ENCODE measurements at places on chromosomes 7 and 10.

GRCh38 chr7:25083201-25083600 lies 41.9 kb downstream of the CYCS start:
- DNase-seq, result no peak

DNA sequence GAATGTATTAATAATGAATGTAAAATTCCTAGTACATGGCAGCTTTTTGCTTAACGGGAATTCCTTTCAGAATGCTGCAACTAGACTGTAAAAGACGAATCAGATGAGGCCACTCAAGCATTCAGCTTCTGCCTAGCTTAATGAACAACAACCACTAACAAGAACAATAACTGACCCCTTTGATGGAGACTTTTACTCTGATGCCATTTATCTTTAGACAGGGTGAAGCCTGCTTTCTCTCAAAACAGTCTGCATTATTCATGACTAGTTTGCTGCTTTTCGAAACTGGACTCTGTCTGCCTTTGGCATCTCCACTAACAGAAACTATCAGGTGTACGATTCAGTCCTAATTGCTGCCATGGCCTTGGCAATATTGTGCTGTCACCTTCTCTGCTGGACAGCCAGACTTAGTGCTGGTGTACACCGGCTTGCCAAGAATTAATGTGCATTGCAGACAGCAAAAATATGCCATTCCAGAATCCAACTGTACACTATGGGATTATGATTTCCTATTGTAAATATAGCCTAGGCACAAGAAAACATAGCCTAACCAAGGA lies 295.5 kb upstream of the CDC14C start:
- DNase-seq, result no peak

DNA sequence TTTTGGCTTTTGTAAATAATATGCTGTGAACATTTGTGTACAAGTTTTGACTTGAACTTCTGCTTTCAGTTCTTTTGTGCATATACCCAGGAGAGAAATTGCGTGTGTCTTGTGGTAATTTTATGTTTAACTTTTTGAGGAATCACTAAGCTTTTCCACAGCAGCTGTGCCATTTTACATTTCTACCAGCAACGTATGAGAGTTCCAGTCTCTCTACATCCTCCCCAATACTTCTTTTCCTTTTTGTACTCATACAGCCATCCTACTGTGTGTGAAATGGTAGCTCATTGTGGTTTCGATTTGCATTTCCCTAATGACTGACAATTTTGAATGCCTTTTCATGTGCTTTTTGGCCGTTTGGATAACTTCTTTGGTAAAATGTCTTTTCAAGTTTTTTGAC lies 66.3 kb upstream of the INHBA start:
- DNase-seq, result no peak

GRCh38 chr7:130135208-130136205 lies 65.2 kb downstream of the KLHDC10 start:
- DNase-seq, result no peak

GRCh38 chr10:115093286-115093775 lies at the start of gene ATRNL1:
Gene ATRNL1, plus strand, starts transcription at chr10:115093365. Its CDS starts 386 bp downstream, at chr10:115093751.
- DNase-seq, result no peak

- no peak for DNase-seq
Measured at GRCh38 chr10:71971769-71972555, 7.8 kb downstream of the CHST3 start.

DNA sequence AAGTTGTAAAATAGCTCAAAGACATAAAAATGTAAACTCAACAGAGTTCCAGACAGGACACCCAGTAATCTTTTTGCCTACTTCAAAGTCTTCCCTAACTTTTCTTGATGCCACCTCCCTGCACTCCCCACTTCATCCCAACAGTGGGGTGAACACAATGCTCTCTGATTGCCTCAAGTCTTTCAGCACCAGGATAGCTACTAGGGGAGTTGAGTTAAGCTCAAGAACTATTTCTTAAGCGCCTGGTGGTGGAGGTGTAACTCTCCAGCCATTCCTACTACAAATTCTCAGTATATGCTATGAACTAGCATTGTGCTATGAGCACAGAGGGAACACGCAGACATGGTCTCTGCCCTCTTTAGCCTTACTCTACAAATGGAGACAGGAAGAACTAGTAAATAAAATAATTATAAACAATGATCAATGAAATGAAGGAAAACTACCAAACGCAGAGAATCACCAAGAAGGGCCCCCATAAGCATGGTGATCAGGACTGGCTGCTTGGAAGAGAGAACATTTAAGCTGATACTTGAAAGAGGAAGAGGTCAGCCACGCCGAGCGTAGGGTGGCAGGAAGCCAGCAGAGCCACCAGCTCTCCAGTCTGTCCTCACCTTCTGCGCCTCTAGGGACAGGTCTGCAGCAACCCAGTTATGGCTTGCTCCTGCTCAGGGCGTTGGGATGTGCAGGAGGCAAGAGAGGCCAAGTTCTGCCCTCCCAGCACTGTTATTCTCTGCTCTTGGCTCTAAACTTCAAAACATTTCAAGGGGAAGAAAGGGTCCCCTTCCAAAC lies 16.7 kb upstream of the FRA10AC1 start:
- DNase-seq, result no peak

- no peak for DNase-seq
Measured at GRCh38 chr7:107254398-107254985, 85.7 kb downstream of the HBP1 start.

DNA sequence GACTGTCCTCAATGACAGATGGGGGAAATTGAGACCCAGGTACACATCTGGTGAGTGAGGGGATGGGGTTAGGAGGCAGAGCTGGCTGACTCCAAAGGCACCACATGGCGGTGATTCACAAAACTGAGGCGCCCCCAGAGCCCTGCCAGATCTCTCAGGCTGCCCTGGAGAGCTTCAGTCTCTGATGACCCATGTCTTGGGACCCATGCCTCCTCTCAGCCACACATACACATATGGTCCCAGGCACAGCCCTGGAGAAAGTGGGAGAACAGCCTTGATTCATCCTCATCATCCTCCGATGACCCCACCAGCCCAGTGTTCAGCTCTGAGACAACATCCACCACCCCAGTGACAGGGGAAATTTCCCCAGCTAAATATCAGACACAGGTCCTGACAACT lies 426.0 kb downstream of the RPS24 start:
- no peak for DNase-seq

GRCh38 chr10:17418249-17418648 lies 36.1 kb downstream of the ST8SIA6 start:
- DNase-seq, result no peak

DNA sequence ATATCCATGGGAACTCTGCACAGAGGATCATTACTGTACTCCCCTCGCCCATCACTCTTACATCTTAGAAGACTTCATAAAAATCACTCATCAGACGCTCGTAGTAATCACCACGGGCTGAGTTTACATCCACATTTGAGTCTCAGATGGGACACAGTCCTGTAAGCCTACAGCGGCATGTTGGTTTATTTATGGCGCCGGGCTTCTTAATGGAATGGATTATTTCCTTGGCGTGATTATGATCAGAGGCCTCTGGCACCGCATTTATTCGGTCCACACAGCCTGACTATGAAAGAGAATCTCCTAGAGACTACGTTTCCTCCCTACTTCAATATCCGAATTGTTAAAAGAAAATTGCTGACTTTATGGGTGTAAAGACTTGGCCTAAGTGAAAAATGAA lies 123.5 kb upstream of the FRMD4A start:
- DNase-seq, result no peak

DNA sequence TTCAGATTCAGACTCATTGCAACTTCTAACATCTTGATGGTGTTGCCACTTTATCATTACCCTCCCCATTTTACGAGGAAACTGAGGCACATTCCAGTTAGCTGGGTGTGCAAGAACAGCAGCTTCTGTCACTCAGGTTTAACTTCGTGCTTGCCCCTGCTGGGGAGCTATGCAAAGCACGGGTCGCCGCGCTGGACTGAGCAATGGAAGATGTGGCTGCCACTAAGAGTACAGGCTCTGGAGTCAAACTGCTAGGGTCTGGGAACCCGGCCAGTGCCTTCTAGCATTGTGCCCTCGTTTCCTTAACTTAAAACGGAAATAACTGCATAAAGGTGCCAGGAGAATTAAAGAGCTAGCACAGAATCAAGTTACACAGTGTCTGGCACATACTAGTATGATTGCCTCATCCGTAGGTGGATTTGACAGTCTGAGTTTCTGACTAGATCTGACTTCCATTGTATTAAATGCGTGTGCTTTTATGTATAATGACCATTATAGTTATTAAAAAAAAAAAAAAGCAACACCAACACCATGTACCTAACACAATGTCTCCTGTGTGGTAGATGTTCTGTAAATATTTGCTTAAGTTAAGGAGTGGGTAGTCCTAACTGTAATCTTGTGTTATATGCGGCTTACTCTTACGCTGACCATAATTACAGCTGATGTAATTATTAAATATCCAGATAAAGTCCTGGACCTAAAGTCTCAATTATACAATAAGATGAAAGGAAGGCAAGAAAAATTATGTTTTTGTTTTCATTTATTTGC lies 842 bp downstream of the ZNF22 start:
- DNase-seq, result peak; percentile 18

DNA sequence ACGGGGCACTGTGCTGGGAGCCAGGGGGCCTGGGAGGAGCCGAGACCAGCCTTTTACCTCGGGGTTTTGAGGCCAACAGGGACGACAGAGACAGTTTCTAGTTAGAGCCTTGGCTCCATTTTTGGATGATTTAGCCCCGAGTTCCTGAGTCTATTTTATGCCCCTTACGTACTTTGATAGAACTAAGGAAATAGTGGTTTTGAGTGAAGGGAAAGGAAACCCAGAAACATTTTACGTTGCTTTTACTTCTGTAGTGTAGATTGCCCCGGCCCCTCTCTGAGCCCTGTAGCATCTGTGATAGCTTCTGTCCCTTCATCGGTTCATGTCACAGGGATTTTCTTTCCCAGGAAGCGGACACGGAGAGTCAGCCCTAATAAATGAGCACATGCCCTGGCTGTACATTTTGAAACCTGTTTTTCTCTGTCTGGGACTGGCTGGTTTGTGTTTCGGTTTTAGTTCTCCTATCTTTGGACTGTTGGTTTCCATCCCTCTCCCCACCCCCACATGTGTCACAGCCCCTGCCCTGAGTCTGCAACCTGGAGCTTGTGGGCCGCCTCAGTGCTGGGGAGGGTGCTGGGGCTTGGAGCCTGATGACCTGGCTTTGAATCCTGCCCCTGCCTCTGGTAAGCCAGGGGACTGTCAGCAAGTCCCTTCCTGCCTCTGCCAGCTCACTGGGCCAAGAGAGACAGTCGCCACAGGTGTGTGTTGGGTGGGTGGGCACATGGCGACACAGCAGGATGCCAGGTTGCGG lies 6.9 kb upstream of the ORAI2 start:
- no peak for DNase-seq

- no peak for DNase-seq
Measured at GRCh38 chr10:118551535-118552100, 43.8 kb downstream of the PRLHR start.

DNA sequence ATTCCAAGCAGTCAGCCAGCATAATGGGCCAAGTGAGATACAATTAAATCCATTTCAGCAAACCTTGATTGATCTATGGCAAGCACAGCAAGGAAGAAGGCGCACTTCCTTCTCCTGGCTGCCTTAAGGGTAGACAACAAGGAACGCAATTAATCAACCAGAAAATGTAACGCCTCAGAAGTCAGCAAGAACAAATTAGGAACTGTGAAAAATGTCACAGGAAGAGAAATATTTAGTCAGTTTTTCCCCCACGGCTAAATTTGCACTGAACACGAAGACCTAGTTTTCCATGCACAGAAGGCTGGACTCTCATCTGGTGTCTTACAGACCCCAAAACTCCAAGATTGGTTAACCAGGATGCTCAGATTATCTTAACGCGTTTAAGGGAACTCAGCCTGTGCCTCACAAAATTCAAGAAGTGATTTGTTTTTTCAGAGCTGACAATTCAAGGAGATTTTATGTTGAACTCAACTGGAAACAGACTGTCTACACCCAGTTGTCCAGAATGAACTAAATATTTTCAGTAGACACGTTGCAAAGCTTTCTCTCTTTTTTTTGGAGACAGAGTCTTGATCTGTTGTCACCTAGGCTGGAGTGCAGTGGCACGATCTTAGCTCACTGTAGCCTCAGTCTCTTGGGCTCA lies 14.2 kb downstream of the SNX8 start:
- DNase-seq, result no peak

GRCh38 chr10:45495438-45496152 lies 121.6 kb downstream of the ALOX5 start:
- DNase-seq, result no peak

DNA sequence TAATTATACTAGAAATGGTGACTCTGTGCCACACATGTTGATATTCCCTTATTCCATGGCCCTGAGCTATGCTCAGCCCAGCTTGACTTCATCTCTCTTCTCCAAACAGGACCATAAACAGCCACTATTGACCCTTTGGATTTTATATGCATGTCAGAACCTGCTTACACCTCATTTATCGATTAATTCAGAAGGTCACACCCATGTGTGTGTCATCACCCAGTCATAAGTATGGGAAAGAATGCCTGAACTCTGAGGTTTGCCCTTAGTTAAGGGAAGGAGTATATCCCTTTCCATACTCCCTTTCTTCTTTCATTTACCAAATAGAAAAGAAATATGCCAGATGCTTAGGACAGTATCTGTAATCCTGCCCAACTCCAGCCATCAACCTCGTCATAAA lies 602.3 kb downstream of the SORCS3 start:
- no peak for DNase-seq

Measured in fibroblast of skin of left quadriceps (primary cell).